ENCODE measurements at places on chromosomes 2 and 18.
A peak's percentile ranks its signal among the peaks of the same experiment; 100 is the strongest.

DNA sequence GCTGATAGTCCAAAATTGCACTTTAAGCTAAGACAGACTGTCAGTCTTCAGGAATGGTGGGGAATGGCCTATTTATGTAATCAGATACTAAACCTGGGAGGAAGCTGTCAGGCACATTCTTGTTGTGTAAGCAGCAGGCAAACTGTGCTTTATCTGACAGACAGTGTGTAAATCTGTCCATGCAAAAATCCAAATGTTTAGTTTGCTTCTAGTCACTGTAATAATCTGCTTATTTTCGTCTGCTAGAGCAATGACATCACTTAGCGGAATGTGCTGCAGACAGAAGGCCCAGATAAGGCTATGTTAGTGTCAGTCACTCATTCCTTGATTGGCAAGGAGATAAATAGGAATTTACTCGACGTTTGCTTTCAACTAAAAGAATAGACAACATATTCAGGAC is 263.5 kb downstream of the ZNF407 start:
- DNase-seq = peak; percentile 32

GRCh38 chr18:11676867-11677266 is 12.2 kb upstream of the GNAL start:
- DNase-seq = peak; percentile 54

DNA sequence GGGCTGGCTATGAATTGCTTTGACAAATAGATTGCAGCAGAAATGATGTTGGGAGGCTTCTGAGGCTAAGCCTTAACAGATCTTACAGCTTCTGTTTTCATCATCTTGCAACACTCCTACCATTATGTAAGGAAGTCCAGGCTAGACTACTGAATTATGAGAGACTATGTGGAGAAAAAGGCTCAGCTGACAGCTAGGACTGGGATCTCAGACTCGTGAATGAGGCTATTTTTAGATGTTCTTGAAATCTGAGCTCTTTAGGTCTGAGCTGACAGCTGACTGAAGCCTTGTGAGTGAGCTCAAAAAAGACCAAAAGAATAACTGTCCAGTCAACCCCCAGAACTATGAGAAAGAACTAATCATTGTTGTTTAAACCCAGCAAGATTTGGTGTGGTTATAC is 70.3 kb downstream of the VWC2L start:
- DNase-seq = peak; percentile 3

- DNase-seq = no peak
These were observed 7.2 kb upstream of the CTDSP1 start for GRCh38 chr2:218392459-218392858.

- no peak for DNase-seq
These were observed 70.7 kb downstream of the TIMM21 start for GRCh38 chr18:74219056-74219455.

GRCh38 chr2:1598800-1599199 is 145.5 kb downstream of the PXDN start:
- no peak for DNase-seq

GRCh38 chr2:207847807-207848544 is 78.3 kb upstream of the FZD5 start:
- DNase-seq = peak; percentile 77

- DNase-seq = no peak
These were observed 284.3 kb upstream of the LRATD1 start for GRCh38 chr2:14348247-14348646.

DNA sequence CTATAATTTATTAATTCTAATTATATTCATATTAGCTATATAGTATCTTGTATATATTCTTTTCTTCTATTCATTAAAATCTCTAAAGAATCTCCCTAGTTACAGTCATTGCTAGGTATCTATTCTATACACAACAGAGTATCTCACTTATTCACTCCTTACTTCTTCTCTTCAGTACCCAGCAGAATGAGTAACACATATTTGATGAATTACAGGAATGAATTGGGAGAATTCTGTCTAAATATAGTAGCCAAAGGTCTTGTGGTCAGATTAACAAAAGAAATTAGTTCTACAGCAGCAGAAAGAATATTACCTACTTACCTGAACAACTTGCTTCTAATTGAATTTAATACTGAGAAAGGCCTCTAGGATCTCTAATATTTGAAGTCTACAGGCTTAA is 758.0 kb upstream of the ZEB2 start:
- DNase-seq = peak; percentile 28

GRCh38 chr2:116716038-116716437 is 1098.5 kb upstream of the DDX18 start:
- DNase-seq = no peak

DNA sequence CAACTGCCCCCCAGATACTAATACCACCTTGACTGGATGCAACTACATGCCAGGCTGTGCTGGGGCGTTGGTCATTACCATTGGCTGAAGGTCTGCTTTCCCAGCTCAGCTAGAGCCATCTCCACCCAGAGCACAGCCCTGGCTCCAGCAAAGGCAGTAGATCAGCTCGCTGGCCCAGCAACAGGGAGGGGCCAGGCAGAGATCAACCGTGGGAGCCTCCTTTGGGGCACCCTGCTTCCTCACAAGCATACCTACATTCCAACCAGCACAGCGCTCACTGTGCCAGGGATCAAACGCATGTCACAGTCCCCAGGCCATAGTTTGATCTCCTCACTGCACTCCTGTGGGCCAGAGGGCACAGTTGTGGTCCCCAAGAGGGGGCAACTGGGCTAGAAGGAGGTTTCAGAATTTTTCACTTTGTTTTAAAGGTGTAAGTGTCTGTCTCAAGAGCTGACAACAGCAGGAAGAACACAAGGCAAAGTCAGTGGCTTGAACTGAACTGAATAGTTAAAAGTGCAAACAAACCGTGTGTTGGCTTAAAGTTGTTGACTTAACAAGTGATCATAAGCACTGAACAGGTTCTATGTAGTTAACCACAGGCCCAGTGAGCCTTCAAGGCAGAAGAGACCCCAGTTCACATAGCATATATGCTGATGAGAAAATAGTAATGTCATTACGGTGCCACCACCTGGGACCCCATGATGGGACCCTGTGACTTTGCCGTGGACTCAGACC is 70.1 kb upstream of the BZW1 start:
- DNase-seq = no peak

GRCh38 chr2:210540900-210541289 is 15.5 kb upstream of the CPS1 start:
- no peak for DNase-seq

DNA sequence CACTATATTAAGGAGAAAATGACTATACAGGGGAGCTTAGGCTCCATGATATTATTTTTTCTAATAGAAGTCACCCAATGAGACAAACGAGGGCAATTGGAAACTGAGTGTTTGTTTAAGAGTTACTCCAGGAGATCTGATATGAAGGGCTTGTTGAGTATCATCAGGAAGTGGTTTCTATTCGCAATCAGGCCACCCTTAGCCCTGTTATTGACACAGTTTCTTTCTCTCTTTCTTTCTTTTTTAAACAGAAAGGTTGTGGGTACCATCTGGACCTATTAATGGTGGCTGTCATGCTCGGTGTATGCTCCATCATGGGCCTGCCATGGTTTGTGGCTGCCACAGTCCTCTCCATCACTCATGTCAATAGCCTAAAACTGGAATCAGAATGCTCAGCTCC is 117.3 kb downstream of the DPP4 start:
- DNase-seq = no peak

DNA sequence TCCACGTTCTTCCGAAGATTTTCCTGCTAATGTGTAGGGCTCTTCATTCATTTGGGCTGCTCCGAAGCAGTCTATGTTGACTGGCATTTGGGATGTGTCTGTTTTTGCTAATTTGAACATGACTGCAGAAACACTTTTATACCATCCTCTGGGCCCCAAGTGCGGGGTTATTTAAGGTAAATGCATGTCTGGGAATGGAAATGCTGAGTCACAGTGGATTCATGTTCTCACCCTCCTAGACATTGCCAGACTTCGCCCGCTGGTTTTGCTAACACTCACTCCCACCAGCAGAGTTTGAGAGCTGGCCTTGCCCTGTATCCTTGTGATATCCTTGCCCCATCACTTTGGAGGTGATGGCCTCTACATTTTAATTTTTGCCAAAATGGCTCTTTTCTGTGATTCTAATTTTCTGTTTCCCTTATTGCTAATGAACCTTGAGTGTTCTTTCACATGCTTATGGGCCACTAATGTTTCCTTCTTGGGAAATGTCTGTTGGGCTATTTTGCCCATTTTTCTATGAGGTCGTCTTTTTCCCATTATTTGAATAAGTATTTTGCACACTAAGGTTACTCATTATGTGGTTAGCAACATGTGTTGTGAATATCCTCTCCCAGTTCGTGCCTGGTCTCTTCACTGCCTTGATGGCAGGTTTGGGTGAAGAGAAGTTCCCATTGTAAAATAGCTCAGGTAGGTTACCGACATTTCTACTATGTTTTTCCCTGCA is 204.1 kb downstream of the GLI2 start:
- DNase-seq = peak; percentile 59

DNA sequence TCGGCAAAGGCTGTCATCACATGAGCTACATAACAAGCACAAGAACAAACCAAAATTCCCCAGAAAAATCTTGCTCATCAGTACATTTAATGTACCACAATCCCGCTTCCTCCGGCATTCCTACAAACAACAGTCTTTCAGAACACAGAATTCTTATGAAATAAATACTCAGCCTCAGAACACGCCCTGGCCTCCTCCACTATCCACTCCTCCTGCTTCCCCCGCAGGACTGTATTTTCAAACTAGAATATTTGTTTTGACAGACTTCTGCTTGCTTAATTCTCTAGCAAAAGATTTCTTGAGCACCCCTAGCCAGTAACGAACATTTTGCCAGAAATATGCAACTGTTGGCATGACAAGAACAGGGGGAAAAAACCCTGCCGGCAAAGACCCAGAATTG is 131.2 kb downstream of the THADA start:
- DNase-seq = peak; percentile 23

GRCh38 chr2:9095690-9096089 is 92.2 kb upstream of the MBOAT2 start:
- DNase-seq = no peak

DNA sequence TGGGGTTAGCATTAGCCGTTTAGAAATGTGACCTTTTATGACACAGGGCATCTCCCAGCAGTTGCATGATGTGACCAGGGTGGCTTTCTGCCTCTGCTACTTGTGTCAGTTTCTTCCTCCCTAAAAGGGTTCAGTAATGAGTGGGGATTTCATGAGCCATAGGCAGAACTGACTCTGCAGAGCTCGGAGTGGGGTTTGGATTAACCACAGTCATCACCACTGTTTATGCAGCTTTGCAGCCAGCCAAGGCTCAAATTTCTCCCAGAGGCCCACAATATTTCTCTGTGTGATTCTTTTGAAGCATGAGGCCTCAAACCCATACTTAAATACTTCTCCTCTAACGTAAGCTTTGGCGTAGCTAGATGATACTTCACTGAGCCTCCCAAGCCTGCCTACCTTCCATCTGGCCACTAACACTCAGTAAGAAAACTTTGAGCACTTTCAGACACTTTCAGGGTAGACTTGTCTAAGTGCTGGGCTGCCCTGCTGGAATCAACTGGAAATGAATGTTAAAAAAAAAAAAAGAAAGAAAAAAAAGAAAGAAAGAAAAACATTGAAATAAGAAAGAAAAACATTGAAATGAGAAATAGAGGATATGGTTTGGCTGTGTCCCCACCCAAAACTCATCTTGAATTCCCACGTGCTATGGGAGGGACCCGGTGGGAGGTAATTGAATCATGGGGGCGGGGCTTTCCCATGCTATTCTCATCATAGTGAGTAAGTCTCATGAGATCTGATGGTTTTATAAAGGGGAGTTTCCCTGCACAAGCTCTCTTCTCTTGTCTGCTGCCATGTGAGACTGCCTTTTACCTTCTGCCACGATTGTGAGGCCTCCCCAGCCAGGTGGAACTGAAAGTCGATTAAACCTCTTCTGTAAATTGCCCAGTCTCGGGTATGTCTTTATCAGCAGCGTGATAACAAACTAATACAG is 11.5 kb upstream of the LAPTM4A start:
- no peak for DNase-seq

DNA sequence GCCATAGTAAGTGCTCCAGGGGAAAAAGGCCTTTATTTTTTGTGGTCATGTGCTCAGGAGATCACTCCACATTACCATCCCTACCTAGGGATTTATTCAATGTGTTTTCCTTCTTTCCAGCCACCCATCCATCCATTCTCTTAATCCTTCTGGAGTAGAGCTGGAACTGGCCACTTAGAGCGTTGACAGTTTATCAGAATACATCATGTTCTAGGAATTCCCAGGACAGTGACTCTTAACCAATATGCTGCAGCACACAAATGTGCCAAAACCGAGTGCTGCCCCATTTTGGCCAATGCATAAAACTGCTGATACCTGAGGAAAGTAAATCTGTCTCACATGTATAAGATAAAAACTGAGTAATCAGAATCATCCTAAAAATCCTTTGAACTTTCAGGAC is 63.7 kb downstream of the FARSB start:
- no peak for DNase-seq

- DNase-seq = no peak
These were observed 68.0 kb downstream of the RBMS1 start for GRCh38 chr2:160425434-160426151.

- peak; percentile 2 for DNase-seq
These were observed 502.4 kb downstream of the FBXO15 start for GRCh38 chr18:73645160-73645715.

- DNase-seq = no peak
These were observed 249.9 kb upstream of the RASGRP3 start for GRCh38 chr2:33226546-33226945.

DNA sequence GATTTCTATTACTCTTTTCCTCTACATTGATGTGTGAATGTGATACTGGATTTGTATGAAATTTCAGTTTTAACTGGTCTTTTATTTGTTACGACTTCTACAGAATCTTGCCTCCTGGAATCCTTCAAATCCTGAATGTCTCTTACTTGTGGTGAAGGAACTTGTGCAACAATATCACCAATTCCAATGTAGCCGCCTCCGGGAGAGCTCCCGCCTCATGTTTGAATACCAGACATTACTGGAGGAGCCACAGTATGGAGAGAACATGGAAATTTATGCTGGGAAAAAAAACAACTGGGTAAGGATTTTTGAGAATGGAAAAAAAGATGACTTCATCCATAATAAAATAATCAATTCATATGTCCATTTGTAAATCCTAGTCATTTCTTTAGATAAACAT is 134.6 kb downstream of the BABAM2 start:
- no peak for DNase-seq

DNA sequence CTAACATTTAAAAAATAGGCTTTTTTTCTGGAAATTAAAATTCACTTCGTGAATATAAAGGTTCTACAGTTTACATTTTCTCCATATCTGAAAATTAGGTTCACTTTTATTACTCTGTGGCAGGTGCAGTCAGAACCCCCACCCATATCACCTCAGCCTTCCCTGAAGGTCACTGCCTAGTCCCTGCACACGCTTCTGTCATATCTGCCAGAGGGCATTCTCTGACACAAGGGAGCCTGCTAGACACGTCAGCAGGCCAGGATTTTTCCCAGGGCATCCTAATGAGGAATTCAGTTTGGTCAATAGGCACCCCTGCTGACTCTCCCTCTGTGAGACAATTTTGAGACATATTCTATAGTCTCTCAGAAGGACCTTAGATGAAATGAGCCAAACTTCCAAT is 475.7 kb upstream of the PKDCC start:
- no peak for DNase-seq

- DNase-seq = no peak
These were observed 62.5 kb upstream of the SH3RF3 start for GRCh38 chr2:109066501-109066900.
